ENCODE measurements at places on chromosomes 11 and 22.

DNA sequence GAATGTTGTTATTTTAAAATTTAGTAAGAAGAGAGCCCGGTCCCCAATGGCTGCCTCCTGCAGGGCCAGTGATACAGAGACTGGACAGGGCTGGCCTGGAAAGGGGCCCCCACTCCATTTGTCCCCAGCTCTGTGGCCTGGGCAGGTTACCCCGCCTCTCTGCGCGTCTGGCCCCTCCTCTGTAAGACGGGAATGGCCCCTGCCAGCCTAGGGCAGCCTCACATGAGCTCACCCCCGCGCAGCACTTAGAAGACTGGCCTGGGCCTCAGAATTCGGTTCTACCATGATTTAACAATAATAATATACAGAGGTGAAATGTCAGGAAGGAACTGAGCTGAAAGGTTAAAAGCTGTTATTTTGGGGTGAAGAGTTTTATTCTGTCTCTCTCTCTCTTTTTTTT, 1.3 kb downstream of the APOBEC3G start:
- no peak for DNase-seq

DNA sequence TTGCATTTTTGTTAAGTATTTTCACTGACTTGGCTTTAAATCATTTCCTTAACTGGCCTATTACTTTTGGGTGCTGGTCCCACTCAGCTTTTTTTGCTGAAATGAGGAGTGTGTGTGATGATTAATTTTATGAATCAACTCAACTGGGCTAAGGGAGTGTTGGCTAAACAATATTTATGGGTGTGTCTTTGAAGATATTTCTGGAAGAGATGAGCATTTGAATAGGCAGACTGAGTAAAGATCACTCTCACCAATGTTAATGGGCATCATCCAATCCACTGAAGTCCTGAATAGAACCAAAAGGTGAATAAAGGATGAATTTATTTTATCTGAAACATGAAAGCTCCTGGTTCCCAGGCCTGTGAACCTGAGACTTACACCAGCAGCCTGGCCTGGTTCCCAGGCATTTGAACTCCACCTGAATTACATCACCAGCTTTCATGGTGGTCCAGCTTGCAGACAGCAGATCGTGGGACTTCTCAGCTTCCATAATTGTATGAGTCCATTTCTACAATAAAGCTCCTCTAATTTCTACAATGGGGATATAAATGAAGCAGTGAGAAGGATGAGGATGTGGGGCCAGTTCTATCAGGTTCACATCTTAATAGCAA, 241.3 kb upstream of the ZC3H12C start:
- no peak for DNase-seq

- DNase-seq, result peak; percentile 72
Measured at GRCh38 chr11:61756452-61757212, 4.2 kb downstream of the MYRF start.

- no peak for DNase-seq
Measured at GRCh38 chr22:36204632-36205015, 3.0 kb upstream of the APOL4 start.

DNA sequence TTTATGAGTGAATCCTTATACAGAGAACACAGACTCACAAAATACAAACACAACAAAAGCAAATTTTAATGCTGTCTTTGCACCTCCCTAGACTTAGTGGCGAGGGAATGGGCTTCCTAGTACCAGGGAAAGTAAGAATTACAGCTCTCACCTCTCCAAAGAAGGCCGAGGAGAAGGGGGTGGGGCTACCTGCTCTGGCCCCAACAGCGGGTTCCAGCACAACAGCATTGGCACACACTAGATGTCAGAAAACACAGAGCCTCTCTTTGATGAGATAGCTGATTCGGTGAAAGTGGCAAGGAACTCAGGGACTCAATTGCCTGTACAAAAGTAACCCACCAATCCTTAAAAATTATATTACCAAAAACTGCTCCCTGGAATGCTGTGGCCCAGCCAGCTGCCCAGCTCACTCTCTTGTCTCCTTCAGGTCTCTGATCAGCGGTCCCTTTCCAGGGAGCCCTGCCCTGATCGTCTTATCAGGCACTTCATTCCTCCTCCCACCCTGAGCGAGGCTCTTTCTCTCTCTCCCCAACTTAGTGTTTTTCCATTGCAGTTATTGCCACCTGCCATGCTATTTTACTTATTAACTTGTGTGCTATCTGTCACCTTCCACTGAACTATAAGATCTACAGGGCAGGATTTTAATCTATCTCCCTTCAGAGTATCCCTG, 30.7 kb downstream of the SPON1 start:
- no peak for DNase-seq

- no peak for DNase-seq
Measured at GRCh38 chr22:35217527-35217926, 39.8 kb upstream of the HMGXB4 start.

GRCh38 chr11:64281957-64282770, 2.3 kb downstream of the BAD start:
- no peak for DNase-seq

GRCh38 chr11:4924239-4924638, at the start of gene OR51G1:
Gene OR51G1, minus strand, starts transcription at chr11:4924339. Its CDS starts 0 bp downstream, at chr11:4924339.
- no peak for DNase-seq

GRCh38 chr11:89347071-89347470, 144.1 kb downstream of the NOX4 start:
- no peak for DNase-seq

GRCh38 chr11:13352711-13353110, 75.1 kb downstream of the BMAL1 start:
- DNase-seq, result no peak

DNA sequence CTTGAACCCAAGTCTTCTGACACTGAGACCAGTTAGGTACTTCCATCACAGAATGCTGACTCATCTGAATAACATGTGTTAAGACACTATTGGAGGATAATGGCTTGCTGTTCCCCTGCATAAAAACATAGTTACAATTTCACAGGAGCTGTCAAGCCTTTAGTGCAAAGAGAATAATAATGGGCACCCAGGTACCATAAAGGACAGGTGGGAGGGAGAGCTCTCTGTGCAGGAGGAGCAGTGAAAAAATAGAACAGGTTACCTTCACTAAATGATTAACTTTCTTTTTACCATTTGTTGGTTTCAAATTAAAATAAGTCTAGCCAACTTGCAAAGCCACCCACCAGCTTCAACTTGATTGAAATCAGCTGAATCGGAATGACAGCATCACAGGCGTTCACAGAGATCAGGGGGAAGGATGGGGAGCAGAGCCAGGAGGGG, 173.2 kb downstream of the DSCAML1 start:
- DNase-seq, result no peak

GRCh38 chr11:27509908-27510307, 3.3 kb upstream of the LIN7C start:
- DNase-seq, result no peak

- DNase-seq, result peak; percentile 92
Measured at GRCh38 chr11:64745521-64746328, 1.8 kb upstream of the RASGRP2 start.

GRCh38 chr11:131580476-131580875, 210.1 kb downstream of the NTM start:
- no peak for DNase-seq

Data from hepatic stellate cell (primary cell).